ENCODE measurements at places on chromosomes 16 and 17. TPM values are rescaled to one million over a fixed set of nuclear protein-coding genes. Genes with fewer than 3 reads are reported as not detected.

GRCh38 chr17:17884391-17885357, 47.9 kb upstream of the SREBF1 start:
- no peak for DNase-seq
- peaks cover 28% of the 10 kb centered on the region for H3K36me3 ChIP-seq
- H3K4me3 ChIP-seq: no peak overlapping the region
- peaks cover 10% of the 10 kb centered on the region for H3K4me1 ChIP-seq

GRCh38 chr17:76995387-76996105, 127.3 kb downstream of the MGAT5B start:
- peaks cover 41% of the 10 kb centered on the region for H3K4me1 ChIP-seq
- H3K36me3 ChIP-seq: no peaks in the 10 kb centered on the region
- DNase-seq: peak; percentile 60
- peak overlapping the region; percentile 76 for H3K4me3 ChIP-seq
- no peaks in the 10 kb centered on the region for H3K27me3 ChIP-seq
- peak overlapping the region; percentile 98 for H3K27ac ChIP-seq

GRCh38 chr17:79804856-79805696, 8.2 kb upstream of the CBX8 start:
- peak overlapping the region; percentile 64 for H3K27ac ChIP-seq
- no peaks in the 10 kb centered on the region for H3K36me3 ChIP-seq
- DNase-seq: no peak

GRCh38 chr17:38967290-38967738, at the start of gene FBXO47:
FBXO47 (minus strand) TSS chr17:38967403; CDS start chr17:38963025, 4,378 bp downstream.
- peak within 1 kb of the TSS; percentile 26 for H3K4me3 ChIP-seq
- peak within 1 kb of the TSS; percentile 75 for H3K27ac ChIP-seq
- DNase-seq: peak; percentile 77
- H3K36me3 ChIP-seq: no peaks in the 10 kb centered on the region
- peaks cover 4% of the 10 kb centered on the region for H3K4me1 ChIP-seq

DNA sequence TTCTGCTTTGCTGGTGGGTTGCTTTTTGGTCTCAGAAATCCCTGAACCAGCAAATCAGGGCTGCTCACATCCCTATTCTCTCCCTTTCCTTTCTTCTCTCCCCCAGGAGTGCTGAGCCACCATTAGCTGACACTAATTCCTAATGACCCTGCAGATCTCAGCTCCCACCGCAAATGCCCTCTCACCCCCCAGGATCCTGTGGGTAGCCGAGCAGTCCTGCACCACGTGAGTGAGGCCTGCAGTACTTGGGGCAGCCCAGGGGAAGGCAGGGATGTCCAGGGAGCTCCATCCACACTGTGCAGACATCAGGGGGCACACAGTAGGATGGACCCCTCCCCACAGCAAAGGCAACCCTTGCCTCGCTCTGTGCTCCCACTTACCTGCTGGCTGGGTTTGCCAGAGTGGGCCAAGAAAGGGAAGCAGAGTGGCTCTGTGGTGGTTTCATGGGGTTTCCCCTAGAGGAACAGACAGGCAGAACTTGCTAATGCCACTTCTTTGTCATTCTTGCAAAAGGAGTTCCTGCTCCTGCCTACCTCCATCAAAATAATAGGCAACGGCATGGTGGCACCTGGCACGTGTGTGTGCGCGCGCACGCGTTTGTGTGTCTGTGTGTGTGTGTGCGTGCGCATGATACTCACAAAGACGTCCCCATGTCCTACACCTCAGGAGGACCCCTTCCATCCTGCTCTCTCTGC, 135.6 kb downstream of the GAS7 start:
- H3K27ac ChIP-seq: no peak overlapping the region

MVD gene
- total RNA-seq: 22.1 TPM

ALOXE3 gene
- total RNA-seq: not detected

- DNase-seq: no peak
- H3K36me3 ChIP-seq: peaks cover 53% of the 10 kb centered on the region
- no peaks in the 10 kb centered on the region for H3K27me3 ChIP-seq
- no peak overlapping the region for H3K4me3 ChIP-seq
- no peak overlapping the region for H3K27ac ChIP-seq
Observed at GRCh38 chr17:62588109-62588508, 39.4 kb upstream of the MRC2 start.

DNA sequence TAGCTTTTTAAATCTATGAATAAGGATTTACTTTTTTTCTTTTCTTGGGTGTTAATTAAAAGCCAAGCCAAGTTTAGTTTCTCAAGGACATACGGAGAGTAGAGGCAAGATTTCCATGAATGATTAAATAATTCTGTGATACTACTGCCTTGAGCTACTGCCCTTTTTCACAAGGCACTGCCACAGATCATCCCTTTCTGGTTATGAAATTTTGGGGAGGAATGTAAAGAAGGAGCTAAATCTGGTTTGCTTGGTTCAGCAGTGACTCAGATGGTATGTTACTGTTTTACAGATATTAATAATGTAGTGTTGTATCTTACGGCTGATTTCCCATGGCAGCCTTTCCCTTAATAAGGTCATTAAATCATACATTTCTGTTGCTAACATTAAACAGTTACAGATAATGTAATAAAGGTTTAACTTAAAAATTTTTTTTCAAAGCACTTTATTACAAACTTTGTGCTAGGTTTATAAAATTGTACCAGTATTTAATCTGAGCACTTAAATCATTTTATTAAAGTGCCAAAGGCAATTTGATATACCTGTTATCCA, 2.6 kb downstream of the WSB1 start:
- peaks cover 14% of the 10 kb centered on the region for H3K4me1 ChIP-seq
- no peaks in the 10 kb centered on the region for H3K36me3 ChIP-seq
- no peaks in the 10 kb centered on the region for H3K27me3 ChIP-seq
- DNase-seq: no peak
- H3K27ac ChIP-seq: no peak overlapping the region

DNA sequence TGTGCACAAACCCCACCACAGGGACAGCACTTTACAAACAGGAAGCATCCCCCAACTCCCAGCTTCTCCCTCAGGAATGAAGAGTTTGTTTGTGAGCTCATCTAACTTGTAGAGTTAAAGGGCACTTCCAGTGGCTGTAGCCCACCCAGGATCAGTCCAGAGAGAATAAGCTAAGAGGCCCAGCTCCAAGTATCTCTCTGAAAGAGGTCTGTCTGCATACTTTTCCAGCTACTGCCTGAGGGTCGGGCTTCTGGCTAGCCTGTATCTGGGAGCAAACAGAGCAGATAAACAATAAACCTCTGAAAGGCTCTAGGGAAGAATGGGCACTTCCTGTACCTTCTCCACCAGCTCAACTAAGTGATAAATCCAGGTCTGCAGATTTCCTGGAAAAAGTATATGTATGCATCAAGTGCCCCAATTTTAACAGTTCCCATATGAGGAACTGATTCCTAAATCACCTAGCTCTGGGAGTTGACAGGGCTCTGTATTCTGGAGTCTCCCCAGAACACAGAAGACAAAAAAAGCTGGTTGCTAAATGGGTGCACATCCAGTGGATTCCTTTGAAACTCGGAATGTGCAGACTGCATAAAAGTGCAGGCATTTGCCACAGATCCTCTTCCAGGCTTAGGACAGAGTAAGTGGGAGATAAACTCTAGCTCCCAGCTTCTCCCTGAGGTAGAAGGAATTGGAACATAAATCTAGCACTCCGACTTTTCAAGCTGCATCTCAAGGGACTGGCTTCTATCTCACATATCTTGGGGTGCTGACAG, 37.1 kb upstream of the MYLK3 start:
- H3K4me1 ChIP-seq: no peaks in the 10 kb centered on the region
- H3K27me3 ChIP-seq: no peaks in the 10 kb centered on the region
- no peak overlapping the region for H3K4me3 ChIP-seq
- H3K36me3 ChIP-seq: no peaks in the 10 kb centered on the region
- DNase-seq: no peak
- no peak overlapping the region for H3K27ac ChIP-seq

- H3K27me3 ChIP-seq: no peaks in the 10 kb centered on the region
- DNase-seq: no peak
- H3K4me1 ChIP-seq: peaks cover 17% of the 10 kb centered on the region
- no peak overlapping the region for H3K27ac ChIP-seq
- H3K36me3 ChIP-seq: no peaks in the 10 kb centered on the region
- no peak overlapping the region for H3K4me3 ChIP-seq
Observed at GRCh38 chr17:68318103-68318991, 27.1 kb downstream of the ARSG start.

- no peak overlapping the region for H3K4me3 ChIP-seq
- no peaks in the 10 kb centered on the region for H3K27me3 ChIP-seq
- no peak overlapping the region for H3K27ac ChIP-seq
- no peak for DNase-seq
- H3K36me3 ChIP-seq: peaks cover 79% of the 10 kb centered on the region
- no peaks in the 10 kb centered on the region for H3K4me1 ChIP-seq
Observed at GRCh38 chr17:42814633-42815399, 9.3 kb downstream of the BECN1 start.

LRRC36 gene
- total RNA-seq: 0.19 TPM

GRCh38 chr17:29682987-29683386, 60.3 kb upstream of the CORO6 start:
- DNase-seq: no peak
- H3K27ac ChIP-seq: no peak overlapping the region
- peaks cover 31% of the 10 kb centered on the region for H3K36me3 ChIP-seq
- no peaks in the 10 kb centered on the region for H3K27me3 ChIP-seq

P2RX5 gene
- total RNA-seq: 122 TPM

DNA sequence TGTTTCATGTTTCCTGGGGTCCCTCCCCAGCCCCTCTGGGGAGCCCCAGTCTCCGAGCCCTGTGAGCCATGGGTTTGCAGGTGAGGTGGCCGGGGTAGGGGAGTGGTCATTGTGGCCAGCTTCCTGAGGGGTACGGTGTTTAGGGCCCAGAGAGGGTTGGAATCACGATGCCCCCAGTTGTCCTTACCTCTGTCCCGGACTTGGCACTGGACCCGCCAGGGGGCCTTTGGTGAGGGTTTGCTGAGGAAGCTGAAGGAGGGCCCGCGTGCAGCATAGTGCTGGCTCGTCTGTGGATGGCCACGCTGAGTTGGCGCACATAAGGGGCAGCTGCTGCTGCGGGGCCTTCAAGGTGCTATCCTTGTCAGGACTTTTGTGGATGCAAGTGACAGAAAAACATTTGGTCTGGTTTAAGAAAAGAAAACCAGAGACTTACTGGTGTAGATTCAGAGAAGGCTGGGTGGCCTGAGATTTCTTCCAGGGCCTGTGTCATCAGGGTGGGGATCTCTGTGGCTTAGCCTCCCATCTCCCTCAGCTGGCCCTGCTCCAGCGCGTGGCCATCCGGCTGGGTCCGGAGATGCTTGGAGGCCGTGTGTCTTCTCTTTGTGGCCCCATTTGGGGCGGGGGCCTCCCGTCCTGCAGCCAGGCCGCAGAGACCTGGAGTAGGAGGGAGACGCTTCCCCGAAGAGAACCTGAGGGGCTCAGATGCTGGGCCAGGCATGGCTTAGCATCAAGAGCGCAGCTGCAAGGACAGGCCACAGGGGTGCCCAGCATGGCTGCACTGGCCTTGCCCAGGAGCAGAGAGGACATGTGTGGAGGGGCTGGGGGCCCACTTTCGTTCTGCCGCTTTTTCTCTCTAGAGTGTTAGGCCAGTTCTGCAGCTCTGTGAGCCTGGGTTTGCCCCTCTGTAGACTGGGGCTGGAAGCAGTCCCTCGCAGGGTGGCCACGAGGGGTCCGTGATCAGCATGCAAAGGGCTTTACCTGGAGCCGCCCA, 33.7 kb upstream of the NUDT16L1 start:
- peaks cover 43% of the 10 kb centered on the region for H3K4me1 ChIP-seq
- peaks cover 41% of the 10 kb centered on the region for H3K36me3 ChIP-seq
- no peak overlapping the region for H3K27ac ChIP-seq
- H3K4me3 ChIP-seq: no peak overlapping the region
- DNase-seq: no peak
- no peaks in the 10 kb centered on the region for H3K27me3 ChIP-seq

TAC4 gene
- total RNA-seq: 0.14 TPM

DNA sequence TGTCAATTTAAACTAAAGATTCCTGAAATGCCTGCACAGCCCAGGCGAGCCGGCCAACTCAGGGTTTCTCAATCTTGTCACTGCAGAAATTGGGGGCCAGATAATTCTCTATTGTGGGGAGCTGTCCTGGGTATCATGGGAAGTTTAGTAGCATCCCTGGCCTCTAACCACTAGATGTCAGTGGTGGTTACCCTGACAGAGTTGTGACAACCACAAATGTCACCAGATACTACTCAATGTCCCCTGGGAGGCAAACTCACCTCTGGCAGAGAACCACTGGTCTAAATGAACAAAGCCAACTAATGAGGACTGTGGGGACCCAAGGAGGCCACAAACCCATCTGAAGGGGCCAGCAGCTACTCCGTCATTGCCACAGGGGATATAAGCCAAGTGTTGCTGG, 90.9 kb downstream of the MYH11 start:
- no peak for DNase-seq
- H3K27me3 ChIP-seq: no peaks in the 10 kb centered on the region
- H3K27ac ChIP-seq: no peak overlapping the region
- no peak overlapping the region for H3K4me3 ChIP-seq
- H3K4me1 ChIP-seq: no peaks in the 10 kb centered on the region
- H3K36me3 ChIP-seq: no peaks in the 10 kb centered on the region

ADCY7 gene
- total RNA-seq: 30.9 TPM

DNA sequence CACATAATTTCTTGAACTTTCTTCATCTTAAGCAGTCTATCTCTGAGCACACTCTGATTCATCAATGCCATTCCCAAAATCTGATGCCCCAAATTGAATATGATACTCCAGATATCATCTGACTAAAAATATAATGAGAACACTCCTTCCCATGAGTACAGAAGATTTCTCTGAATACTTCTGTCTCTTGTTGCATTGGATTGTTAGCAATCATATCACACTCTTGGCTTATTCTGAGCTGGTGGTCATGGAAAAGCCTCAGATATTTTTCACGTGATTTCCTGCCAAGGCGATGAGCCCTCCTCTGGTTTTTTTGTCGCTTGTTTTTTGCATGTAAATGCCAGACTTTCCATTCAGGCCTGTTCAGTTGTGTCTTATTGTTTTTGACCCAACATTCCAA, 87.2 kb downstream of the NOG start:
- H3K4me1 ChIP-seq: peaks cover 16% of the 10 kb centered on the region
- H3K27ac ChIP-seq: no peak overlapping the region
- no peak overlapping the region for H3K4me3 ChIP-seq
- peaks cover 70% of the 10 kb centered on the region for H3K27me3 ChIP-seq

ZG16 gene
- 0.09 TPM for total RNA-seq

DNA sequence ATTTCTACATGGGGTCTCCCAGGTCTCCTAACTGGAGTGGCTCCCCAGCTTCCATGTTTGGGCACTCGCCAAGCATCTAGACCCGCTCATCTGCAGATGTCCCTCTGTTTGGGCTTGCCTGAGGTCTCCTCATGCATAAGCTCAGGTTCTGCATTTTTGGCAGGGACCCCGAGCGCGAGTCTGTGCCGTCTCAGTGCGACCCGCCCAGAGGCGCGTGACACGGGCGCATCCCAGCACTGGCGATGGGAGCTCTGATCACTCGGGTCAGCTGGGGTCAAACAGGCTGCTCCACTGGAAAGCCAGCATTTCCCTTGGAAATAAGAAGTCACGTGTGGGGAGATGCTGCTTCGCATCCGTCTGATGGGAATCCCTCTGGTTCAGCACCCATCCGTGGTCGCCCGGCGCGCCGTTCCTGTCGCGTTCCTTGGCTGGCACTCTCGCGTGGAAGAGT, 56.9 kb upstream of the FASN start:
- no peaks in the 10 kb centered on the region for H3K27me3 ChIP-seq
- no peak overlapping the region for H3K4me3 ChIP-seq
- no peak for DNase-seq
- H3K4me1 ChIP-seq: peaks cover 7% of the 10 kb centered on the region

PPP4C gene
- 87.3 TPM for total RNA-seq

Data from thymus (tissue), 14 donors.